ENCODE measurements at places on chromosomes 5 and 9.

DNA sequence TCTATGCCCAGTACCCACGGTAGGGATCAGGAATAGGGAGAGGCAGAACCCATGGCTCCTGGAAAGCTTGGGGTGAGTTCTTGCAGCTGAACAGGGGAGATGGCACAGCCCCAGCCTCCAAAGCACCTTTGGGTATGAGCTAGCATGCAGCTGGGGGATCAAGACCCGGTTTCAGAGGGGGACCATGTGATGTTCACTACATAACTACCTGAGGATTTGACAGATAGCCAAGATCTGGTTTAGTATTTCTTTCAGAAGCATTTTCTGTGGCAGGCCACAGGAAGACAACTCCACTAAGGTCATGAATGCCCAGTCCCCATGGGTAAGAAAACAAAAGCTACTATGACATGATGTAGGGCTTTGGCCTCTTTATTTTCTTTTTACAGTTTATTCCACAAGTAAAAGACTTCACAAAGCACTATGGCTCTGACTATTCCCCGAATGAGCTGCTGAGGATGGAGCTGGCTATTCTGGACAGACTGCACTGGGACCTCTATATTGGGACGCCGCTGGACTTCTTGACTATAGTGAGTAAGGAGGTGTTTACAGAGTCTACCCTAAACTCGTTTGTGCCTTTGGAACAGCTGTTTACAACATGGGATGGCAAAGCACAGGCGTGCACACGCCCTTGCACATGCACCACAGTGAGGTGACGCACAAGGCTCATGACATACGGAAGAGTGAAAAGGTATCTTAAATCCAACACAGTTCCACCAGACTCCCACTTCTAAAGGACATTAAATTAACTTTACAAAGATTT is 3.4 kb downstream of the CCNI2 start:
- no peak for DNase-seq

GRCh38 chr9:21669701-21670100 is 132.7 kb upstream of the MTAP start:
- no peak for DNase-seq

GRCh38 chr9:89595646-89596045 is 9.2 kb upstream of the GADD45G start:
- DNase-seq = no peak

DNA sequence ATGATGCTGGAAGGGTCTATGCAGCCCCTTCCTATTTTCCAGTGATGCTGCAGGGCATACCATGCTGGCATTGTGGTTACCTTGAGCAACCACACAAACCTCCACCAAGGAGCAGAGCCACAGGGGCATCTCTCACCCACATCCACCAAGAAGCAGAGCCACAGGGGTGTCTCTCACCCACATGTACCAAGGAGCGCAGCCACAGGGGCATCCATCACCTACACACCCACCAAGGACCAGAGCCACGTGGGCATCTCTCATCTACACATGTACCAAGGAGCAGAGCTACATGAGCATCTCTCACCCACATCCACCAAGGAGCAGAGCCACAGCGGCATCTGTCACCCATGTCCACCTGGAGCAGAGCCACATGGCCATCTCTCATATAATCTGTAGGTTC is 8.8 kb upstream of the GM2A start:
- no peak for DNase-seq

DNA sequence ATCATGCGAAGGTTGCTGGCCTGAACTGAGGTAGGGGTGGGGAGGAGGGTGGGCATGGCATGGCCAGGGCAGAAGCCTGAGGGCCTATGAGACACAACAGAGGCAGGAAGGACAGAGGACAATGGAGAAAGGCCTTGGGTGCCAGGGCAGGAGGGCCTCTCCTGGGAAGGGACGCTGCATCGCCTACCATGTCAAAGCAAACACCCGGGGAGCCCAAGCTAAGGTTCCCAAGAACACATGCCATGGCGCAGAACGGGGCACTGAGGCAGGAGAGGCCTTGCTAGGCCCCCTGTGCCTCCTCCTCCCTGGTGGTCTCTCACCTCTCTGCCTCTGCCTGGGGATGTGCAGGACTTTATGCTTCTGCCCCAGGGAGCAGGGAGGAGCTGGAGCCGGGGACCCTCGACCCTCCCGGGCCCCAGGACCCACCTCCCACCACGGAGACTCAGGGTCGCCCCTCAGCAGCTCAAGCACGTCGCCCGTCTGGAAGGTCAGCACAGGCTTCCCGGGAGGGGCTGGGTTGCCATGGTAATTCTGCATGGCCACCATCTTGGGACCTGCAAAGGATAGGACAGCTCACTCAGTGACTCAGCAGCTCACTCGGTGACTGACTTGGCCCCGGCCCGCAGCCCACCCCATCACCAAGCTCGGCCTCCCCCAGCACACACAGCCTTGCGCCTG is 40.3 kb upstream of the SARDH start:
- DNase-seq = no peak

GRCh38 chr5:81898403-81898802 is 73.4 kb upstream of the ATG10 start:
- no peak for DNase-seq

DNA sequence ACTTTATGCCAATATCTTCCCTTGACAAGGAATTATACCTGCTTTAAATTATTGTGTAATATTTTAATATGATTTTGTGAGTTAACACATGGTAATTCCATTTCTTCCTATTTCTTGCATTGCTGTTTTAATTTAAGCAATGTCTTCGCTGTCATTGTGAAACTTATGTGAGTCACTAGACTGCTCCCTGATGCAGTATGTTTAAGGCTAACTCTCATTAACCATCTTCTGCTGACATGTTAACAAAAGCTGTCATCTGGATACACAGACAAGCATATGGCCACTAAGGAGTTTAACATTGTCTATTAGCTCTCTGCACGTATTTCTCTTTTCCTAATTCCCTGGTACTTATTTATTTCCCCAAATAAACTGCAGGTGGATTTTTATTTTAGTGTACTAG is 980.8 kb upstream of the CTNND2 start:
- DNase-seq = no peak

- peak; percentile 66 for DNase-seq
Observed at GRCh38 chr9:4489919-4490704, at the start of gene SLC1A1. Gene SLC1A1 (plus strand): TSS chr9:4490468. CDS start chr9:4490680, 212 bp downstream.

DNA sequence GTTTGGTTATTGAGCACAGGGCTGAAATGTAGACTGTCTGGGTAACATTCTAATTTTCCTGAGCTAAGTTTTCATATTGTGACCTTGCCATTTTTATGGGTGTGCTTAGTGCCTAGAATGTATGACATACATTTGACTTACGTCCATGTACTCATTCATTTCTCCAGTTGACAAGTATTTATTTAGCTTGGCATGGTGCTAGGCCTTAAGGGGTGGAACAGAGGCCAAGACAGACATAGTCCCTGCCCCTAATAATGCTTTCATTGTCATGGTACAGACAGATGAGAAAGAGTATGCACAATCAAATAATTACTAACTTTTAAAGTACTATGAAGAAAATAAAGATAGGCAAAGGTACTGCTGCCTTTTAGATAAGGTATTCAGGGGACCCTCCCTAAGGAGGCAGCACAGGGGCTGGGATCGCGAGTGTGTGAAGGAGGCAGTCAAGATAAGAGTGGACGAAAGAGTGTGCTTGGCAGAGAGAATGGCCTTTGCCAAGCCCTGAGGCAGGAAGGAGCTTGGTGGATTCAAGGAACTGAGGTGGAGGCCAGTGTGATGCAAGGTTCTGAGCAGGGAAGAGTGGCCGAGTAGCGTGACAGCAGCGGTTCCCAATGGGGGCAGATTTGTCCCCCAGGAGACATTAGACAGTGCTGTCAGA is 128.0 kb downstream of the PIP5K1B start:
- no peak for DNase-seq

DNA sequence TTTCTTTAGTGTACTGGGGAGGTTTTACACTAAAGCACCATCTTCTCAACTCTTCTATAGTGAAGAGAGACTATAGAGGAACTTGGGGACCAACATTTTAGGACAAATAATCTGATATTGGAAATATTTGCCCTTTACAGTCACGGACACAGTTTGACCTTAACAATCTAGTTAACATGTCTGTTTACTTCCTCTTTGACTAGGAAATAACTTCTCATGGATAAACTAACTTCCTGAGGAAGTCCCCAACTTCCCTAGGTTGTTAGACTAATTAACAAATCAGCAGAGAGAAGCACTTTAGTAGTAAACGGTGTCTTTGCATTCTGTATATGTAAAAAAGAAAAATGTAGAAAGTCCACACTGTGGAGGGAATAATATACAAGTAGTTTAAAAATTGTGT is 127.7 kb downstream of the FBXL7 start:
- DNase-seq = no peak

DNA sequence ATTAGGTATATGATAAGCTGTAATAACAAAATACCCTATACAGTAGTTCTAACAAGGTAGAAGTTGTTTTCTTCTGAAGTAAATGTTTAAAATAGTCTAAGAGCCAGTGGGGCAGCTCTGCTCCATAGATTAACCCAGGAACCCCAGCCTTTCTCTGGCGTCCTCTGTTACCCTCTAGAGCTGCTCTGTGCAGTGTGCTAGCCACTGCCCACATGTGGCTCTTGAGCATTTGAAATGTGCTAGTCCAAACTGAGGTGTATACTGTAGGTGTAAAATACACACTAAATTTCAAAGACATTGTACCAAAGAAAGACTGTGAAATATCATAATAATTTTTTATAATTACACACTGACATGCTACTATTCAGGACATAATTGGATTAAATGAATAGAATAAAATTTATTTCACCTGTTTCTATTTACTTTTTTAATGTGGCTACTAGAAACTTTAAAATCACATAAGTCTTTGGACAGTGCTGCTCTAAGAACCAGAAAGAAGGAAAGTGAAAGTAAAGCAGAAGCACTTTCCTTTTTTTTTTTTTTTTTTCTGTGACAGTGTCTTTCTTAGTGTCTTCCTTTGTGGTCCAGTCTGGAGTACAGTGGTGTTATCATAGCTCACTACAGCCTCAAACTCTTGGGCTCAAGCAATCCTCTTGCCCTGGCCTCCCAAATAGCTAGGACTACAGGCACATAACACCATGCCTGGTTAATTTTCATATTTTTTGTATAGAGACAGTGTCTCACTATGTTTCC is 39.3 kb downstream of the RAI14 start:
- DNase-seq = no peak

DNA sequence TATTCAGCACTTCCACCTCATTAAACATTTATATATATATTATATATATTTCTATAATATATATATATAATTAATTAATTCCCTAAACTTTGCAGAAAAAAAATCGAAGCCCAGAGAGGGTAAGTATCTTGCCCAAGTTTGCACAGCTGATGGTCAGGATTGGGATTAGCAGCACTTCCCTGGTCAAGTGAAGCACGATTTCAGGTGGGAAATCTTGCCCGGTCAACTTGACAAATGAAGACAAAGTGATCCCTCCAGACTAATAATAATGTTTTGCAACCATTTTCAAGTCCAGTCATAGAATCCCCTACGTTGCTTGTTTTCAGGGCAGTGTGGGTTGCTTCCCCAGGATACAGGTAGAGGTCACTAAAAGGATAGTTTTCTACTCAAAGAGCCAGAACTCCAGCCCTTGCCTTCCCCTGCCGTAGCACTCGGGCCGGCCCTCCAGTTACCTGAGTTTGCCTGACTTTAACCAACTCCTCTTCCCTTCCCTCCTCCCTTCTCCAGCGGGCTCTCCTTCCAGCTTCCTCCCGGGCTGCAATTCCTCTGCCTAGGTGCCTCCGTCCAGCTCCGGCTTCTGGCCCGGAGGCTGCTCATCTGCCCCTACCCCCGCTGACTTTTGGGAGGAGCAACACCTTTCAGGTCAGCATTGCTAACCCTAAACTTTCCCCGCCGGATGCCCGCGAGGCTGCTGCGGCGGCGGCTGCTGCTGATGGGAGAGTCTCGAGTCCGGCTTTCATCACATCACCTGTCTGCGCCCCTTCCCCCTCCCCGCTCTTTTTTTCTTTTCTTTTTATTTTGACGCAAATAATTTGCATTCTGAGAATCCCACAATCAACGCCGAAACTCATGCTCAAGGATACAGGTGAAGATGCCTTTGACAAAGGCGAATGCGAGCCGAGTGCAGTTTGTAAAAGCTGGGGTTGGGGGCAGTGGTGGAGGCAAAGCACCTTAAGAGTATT is 930 bp downstream of the PRLR start:
- no peak for DNase-seq

DNA sequence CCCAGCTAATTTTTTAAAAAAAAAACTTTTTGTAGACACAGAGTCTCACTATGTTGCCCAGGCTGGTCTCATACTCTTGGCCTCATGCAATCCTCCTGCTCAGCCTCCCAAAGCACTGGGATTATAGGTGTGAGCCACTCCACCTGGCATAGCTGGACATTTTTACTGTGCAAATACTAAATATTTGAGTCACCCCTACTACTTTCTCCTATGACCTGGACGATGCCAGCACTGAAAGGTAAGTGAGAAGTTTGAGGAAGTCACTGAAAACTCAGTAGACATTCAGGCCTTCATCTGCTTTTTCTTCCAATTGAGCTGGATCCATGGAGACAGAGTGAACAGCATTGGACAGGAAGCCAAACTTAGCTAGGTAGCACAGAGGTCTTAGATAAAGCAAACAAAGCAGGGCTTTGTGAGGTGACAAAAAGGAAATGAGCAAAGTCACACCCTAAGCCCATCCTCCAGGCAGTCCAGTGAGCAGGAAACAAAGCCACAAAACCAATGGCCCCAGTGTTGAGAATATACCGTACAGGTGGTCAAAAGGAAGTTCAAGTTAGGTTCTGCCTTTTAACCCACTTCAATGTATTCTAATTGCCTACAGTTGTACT is 192.6 kb upstream of the RASA1 start:
- no peak for DNase-seq

DNA sequence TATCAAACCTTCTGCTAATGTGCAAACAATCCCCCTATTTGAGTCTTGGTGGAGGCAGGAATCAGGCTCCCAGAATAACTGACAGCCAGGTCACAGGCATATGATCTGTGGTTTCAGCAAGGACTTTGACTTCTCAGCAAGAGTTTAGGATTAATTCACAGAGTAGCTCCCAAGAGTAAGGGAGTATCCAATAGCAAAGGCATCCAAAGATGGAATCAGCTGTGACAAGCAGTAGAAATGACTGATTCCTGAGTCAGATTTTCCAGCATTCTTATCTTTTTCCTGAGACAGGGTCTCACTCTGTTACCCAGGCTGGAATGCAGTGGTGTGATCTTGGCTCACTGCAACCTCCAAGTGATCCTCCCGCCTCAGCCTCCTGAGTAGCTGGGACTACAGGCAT is 108.3 kb downstream of the EPB41L4A start:
- DNase-seq = no peak

GRCh38 chr9:134698587-134699342 is 57.2 kb downstream of the COL5A1 start:
- DNase-seq = peak; percentile 40

GRCh38 chr9:32969270-32969669 is 32.2 kb downstream of the APTX start:
- no peak for DNase-seq

GRCh38 chr9:136943291-136944211 is 987 bp downstream of the FBXW5 start:
- no peak for DNase-seq

All from RPMI7951 (cell line).